ENCODE measurements at places on chromosomes 6 and 20.
A peak's percentile ranks its signal among the peaks of the same experiment; 100 is the strongest.

GRCh38 chr6:77512554-77512953 is 49.3 kb upstream of the HTR1B start:
- DNase-seq = no peak

DNA sequence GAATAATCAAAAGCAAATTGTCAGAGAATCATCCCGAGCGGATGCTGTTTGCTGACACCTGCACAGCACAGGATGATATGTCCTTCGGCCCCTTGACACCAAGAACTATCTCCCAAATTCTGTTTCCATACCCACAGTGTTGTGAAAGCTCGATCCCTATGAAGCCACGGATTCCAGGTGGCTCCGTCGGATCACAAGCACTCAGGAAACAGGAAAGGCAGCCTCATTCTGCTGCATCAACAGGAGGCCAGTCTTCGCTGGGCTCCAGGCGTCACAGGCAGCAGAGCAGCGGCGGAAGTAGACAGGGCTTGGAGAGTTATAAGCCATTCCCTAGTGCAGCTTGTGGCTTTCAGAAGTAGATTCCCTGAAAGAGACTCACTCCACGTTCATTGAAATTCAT is 342.3 kb downstream of the C6orf118 start:
- DNase-seq = no peak

GRCh38 chr6:168441434-168442391 is 729 bp downstream of the SMOC2 start:
- no peak for DNase-seq

DNA sequence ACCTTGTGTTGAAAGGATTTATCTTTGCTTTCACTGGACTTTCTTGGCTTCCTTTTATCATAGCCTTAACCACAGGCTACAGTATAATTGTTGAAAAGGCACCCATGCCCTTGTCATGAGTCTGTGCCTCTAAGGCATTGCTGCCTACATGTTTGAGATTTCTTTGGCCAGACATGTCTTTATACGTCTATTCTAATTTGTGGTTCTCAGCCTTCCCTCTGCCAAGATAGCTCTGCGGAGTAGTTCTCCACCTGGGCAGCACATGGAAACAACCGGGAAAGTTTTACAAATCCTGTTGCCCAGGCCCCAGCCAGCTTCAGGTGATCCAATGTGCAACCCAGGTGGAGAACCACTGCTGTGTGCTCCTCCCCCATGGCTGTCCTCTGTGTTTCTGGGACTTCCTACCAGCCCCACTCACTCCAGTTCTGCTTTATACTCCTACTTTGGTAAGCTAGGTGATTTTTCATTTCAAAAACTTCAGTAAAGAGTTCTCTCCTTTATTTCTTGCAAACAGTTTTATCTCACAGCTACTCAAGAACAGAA is 159.6 kb upstream of the MYLIP start:
- DNase-seq = no peak

GRCh38 chr6:142946924-142947713 is 2.1 kb upstream of the HIVEP2 start:
- peak; percentile 78 for DNase-seq
